Pancreas (tissue), 10 donors: ENCODE measurements at places on chromosomes 6 and 20. TPM values are rescaled to one million over a fixed set of nuclear protein-coding genes. Genes with fewer than 3 reads are reported as not detected.

The PRSS16 gene
- total RNA-seq = 30.1 TPM

The CD109 gene
- total RNA-seq = 1.4 TPM

The VGLL2 gene
- not detected for total RNA-seq

The WFDC6 gene
- total RNA-seq = not detected

The PNLDC1 gene
- 0.43 TPM for total RNA-seq

The ABHD12 gene
- 44.4 TPM for total RNA-seq

The TP53TG5 gene
- not detected for total RNA-seq

The HMGCLL1 gene
- total RNA-seq = 0.75 TPM

The NRSN1 gene
- total RNA-seq = 0.28 TPM

The EFCAB8 gene
- 0.35 TPM for total RNA-seq

The DDX43 gene
- 0.55 TPM for total RNA-seq

The IFT52 gene
- total RNA-seq = 10.0 TPM

The NOTCH4 gene
- 5.7 TPM for total RNA-seq

The POLR1H gene
- 19.3 TPM for total RNA-seq

The ZNF343 gene
- total RNA-seq = 3.2 TPM

The C6orf58 gene
- total RNA-seq = 0.24 TPM

The CCN6 gene
- not detected for total RNA-seq

The EYS gene
- total RNA-seq = 0.14 TPM

The MANEA gene
- 4.3 TPM for total RNA-seq

The SLC22A7 gene
- not detected for total RNA-seq

The BANF2 gene
- total RNA-seq = 5.1 TPM

The SNAP25 gene
- total RNA-seq = 1.5 TPM

The PAQR8 gene
- 2.4 TPM for total RNA-seq

The CTCFL gene
- total RNA-seq = not detected

The SPATS1 gene
- total RNA-seq = not detected

The FILIP1 gene
- total RNA-seq = 1.3 TPM

The LY6G6F gene
- not detected for total RNA-seq

The FGD2 gene
- total RNA-seq = 0.98 TPM

The PROCR gene
- total RNA-seq = 3.6 TPM

The PXDC1 gene
- total RNA-seq = 10.8 TPM

The LCA5 gene
- total RNA-seq = 7.9 TPM

The NR2E1 gene
- not detected for total RNA-seq

The SLC22A23 gene
- 27.9 TPM for total RNA-seq

The NKAIN2 gene
- not detected for total RNA-seq

The ABHD16B gene
- not detected for total RNA-seq

The CLVS2 gene
- total RNA-seq = 0.06 TPM

The DEFB127 gene
- not detected for total RNA-seq

The GABRR1 gene
- not detected for total RNA-seq

The FHL5 gene
- total RNA-seq = 3.2 TPM

The TNFRSF21 gene
- 9.9 TPM for total RNA-seq

The SLC44A4 gene
- total RNA-seq = 4.6 TPM

The BPIFA1 gene
- total RNA-seq = not detected

The RAD21L1 gene
- not detected for total RNA-seq

The ZNF831 gene
- 0.04 TPM for total RNA-seq

The CFAP61 gene
- 0.53 TPM for total RNA-seq

The OR2H2 gene
- not detected for total RNA-seq

The CLPSL2 gene
- 2.2 TPM for total RNA-seq

The SEMG1 gene
- total RNA-seq = not detected
